ENCODE measurements at places on chromosomes 2 and 18.

DNA sequence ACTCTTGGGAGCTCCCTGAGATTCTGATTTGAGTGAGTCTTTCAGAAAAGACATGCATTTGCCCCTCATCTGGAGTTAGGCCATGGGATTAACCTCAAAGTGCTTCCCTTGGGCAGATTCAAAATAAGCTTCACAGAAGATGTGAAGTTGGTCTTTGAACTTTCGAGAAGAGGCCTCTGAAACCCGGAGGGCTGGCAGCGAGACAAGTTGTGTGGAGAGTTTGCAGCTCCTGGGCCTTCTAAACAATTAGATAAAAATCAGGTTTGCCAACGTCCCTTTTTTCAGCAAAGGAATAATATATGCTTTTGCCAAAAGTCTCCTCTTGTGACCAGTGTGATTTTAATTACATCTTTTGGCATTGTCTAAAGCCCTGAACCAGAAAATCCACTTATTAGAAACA, 489.7 kb downstream of the SOX11 start:
- no peak for DNase-seq

DNA sequence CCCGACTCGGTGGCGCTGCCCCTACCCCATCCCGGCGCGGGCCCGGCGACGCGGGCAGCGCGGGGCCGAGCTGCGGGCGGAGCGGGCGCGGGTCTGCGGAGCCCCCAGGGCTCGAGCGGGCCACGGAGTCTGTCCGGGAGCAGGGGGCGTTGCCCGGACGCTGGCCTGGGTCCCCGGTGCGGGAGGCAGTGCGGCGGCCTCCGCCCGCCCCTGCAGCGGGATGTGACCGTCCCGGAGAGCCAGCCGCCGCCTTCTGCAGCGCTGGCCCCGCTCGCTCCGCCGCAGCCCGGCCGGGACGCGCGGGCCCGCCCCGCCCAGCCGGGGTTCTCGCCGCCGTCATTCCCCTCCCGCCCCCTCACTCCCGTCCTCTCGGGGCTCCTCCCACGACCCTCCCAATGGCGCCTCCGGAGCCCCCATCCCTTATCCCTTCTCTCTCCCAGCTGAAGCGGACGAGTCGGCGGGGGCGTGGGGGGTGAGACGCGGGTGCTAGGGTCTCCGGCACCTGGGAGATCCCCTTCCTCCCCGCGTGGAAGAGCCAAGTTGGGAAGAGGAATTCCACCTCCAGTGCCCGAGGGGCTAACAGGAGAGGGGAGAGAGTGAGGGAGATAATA, at the start of gene FNDC4:
FNDC4 (minus strand) TSS at position 257 of the 611 bp plus-strand sequence. CDS start 521 bp downstream, outside the sequence.
- no peak for DNase-seq

DNA sequence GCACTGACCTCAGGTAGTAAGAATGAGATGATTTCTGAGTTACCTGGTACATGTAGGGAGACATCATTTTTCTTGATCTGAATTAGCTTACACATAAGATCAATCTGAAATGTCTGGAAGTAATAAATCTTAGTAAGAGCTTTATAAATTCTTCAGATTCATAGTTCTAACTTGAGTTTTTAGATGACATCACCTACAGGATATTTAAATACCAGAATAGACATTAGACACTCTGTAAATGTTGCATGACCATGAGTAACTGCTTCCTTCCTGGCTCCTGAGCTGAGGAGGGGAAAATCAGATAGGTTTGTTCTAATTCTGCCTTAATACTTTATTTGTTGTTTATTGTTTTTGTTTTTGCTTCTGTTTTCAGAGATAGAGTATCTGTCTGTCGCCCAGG, 181.8 kb downstream of the PHLPP1 start:
- DNase-seq = no peak

GRCh38 chr18:67517444-67517765, 885 bp upstream of the DSEL start:
- no peak for DNase-seq

DNA sequence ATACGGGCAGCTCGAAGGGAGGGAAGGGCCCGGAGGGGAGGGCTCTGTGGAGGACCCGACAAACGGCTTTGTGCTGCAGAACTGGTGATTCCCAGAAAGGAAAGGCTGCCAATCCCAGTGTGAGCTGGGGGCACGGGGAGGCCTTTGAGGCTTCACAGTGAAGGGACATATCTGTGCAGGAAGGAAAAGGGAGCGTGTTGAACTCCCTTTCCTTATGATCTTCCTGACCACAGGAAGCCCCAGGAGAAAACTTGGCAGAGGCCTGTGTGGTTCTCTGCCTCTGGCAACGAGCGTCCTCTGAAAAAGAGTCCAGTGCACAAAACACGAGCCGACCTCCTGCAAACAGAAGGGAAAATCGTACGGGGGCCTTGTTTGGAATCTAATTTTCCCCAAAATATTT, 683.5 kb upstream of the SALL3 start:
- DNase-seq = no peak

- no peak for DNase-seq
These were observed 3.8 kb downstream of the LIPT1 start for GRCh38 chr2:99158599-99158998.

- DNase-seq = no peak
These were observed 16.9 kb downstream of the EIF5B start for GRCh38 chr2:99354070-99354469.

DNA sequence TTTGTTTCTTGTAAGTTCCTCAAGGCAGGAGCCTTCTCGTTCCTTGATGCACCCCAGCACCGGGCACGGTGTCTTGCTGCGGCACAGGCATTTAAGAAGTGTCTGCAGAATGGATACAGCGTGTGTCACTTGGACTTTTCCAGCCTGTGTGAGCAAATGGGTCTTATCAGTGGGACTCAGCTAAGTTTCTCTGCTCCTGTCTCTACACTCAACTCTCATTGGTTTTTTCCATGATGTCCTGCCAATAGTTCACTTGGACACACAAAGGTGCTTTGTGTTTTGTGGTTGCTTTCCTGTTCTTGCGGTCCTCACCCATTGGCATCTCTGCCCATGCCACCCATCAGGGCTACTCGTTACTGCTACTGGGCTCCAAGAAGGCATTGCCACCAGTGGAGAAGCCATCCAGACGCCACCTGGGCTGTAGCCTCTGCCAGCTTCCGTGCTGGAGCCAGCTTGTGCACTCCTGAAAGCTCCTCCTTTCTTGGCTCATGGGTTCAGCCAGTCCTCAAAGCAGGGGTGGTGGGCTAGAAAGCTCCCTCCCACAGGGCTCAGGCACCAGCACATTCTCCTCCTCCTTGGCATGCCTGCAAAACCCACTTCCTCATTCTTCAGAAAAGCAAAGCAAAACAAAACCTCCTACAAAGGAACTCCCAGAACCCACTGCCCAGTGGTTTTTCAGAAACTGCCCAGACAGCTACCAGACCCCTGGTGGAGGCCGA, 41.4 kb downstream of the IL1R2 start:
- peak; percentile 53 for DNase-seq

DNA sequence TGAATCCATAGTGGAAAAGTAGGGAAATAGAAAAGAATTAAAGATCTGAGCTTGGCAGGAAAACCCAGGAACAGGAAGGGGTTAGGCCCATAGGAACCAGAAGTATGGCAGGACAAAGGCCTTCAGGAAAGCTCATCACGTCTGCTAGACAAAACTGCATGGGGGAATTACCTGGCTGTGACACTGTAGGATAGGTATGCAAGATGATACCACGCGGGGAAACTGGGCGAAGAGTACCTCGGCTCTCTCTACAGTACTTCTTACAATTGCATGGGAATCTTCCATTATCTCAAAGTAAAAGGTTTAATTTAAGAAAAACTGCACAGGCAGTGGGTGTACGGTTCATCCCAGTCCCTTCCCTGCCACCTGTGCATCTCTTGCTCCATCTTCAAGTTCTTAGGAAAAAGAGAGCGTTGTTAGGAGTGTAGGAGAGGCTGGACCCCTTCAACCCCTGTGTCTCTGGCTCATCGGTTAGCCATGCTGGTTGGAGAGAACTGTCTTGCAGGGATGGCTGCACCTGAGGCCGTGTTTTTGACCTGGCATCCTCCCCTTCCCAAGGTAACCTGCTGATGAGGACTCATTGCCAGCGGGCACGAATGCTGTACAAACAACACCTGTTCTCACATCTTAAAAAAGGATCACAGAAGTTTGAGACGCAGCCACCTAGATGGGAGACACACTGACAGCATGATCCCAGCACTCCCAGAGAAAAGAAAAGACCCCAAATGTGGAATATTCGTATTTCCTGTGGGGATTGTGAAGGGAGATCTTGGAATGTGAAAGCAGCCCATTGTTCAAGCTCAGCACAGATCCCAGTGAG, 120.5 kb upstream of the COPS8 start:
- no peak for DNase-seq

DNA sequence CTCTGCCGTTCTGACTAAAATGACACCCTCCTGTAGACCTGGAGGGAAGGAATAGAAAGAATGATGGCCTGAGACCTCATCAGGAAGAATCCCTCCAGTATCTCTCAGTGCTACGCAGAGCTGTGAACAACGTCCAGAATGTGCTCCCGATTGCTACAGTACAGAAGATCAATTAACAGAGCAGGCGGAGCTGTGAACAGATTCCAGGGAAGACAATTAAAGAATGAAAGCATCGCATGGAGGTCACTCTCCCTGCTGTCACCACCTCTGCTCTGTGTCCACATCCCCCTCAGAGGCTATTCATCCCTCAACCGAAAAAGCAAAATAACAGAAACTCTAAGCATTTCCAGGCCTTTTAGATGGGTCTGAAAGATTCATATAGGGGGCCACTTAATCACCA, 481.0 kb downstream of the EIPR1 start:
- DNase-seq = no peak

GRCh38 chr18:3261373-3262233, at the start of gene MYL12B:
MYL12B (plus strand) TSS chr18:3262133; CDS start chr18:3272899, 10,766 bp downstream.
- no peak for DNase-seq

GRCh38 chr2:43634604-43635306, 2.3 kb upstream of the PLEKHH2 start:
- DNase-seq = no peak

DNA sequence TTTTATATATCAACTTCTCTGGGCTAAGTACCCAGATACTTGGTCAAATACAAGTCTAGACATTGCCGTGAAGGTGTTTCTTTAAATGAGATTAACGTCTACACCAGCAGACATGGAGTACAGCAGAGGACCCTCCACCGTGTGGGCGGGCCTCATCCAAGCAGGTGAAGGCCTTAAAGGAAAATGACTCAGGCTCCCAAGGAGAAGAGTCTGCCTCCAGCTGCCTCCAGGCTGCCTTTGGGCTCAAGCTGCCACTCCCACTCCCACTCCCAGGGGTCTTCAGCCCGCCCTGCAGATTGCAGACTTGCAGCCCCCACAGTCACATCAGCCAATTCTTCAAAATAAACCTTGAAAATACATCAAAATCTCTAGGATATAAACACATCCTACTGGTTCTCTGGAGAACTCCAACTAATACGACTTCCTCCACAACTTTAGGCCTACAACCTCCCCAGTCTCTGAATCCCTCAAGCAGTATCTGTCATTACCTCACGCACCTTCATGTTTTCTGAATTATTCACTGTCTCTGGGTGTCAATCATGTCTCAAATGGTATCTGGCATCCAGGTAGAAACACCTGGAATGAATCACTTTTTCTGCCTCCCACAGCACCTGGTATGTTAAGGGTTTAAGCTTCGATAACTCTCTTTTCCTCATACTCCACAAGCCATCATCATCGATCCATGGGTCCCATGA, 6.9 kb downstream of the ITGB1BP1 start:
- no peak for DNase-seq

DNA sequence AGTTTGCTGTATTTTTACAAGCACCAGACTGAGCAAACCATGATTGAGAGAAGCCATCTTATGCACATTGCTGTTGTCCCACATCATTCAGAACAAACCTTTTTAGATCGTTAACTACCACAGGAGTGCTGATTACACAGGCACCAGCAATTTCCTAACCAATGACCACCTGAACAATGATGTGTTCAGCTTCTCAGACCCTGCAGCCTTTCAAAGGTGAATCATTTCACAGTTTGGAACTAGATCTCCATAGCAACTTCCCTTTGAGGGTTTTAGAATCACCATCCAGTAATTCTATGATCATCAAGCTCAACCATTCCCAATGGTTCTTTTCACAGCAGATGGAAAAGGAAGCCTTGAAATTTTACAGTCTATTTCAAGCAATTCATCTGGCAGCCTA, 71.4 kb downstream of the OLA1 start:
- no peak for DNase-seq

DNA sequence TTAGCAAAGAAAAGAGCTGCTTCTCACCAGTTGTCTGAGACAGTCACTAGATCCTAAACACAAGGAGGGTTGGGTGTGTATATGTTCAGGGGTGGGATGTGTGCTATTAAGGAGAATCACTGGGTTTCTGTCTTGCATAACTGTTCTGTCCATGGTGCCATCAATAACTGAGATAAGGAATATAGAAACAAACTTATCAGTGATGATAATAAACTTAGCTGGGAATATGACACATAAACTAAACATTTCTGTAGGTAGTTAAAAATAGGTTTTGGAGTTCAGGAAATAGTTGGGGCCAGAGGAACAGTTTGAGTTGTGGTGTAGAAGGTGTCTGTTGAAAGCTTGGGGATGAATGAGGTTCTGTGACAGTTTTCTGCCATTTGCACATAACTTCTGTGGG, 17.4 kb downstream of the NAPG start:
- DNase-seq = no peak

DNA sequence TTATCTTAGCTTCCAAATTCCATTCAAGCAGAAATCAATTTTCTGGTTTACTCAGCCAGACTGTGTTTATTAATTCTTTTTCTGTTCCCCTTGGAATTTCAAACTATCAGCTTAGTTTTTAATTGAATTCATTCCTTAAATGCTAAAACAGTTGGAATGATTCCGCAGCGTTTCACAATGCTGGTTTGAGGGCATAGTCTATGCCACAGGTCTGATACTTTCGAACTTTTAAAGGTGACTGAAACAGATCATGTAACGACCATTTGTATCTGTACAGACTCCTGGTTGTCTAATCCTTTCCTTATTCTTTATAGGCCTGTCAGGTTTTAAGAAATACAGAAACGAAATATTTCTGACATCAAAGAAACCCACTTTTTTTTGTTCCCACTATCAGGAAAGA, 45.4 kb downstream of the STPG4 start:
- no peak for DNase-seq

- DNase-seq = no peak
These were observed 38.3 kb downstream of the CRYGD start for GRCh38 chr2:208086029-208086428.

- no peak for DNase-seq
These were observed 138.7 kb downstream of the SPP2 start for GRCh38 chr2:234189230-234189629.
